Non-pigmented ciliary epithelial cell (primary cell): ENCODE measurements at places on chromosomes 2 and 18.

DNA sequence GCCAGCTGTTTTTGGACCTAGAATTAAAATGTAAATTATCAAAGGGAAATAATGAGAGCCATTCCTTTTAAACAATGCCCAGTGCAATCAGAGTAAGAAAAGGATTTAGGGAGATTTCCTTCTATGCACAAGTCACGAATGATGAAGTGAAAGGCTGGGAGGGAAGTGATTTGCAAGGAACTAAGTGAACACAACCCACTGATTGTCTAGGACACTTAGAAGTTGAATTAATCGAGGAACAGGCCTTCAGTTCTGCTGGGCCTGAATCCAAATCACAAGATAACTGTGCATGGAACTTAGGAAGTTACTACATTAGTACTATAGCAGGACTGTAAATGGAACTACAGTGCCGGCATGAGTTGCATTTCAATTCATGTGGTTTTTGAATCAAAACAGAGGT lies 17.7 kb downstream of the MAP2 start:
- DNase-seq, result no peak

DNA sequence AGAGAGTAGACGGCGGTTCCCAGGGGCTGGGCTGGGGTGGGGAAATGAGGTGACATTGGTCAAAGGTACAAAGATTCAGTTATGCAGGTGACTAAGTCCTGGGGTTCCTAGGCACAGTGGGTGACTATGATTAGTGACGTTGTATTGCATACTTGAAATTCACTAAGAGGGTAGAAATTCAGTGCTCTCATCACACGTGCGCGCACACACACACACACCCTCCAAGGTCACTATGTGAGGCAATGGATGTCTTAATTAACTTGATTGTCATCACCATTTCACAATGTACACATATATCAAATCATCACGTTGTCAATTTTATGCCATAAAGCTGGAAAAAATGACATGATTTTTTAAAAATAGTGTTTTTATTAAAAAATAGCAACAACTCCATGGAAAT lies 92.9 kb upstream of the ALKAL2 start:
- DNase-seq, result no peak

DNA sequence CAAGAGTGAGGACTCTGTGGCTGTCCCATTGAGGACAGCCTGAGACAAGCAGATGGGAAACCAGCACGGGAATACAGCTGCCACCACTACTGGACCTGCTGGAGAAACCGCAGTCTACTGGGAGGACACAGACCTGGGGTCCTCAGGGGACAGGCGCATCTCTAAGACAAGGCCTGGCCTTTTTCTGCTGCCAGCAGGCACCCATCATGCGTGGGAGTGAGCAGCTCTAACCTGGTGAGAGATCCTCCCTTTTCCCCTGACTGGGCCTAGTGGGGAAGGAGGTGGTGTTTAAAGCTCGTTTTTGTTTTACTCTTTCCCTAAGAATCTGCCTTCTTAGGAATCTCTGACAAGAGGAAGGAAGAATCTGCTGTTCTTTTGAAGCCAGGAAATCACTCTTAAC lies 36.6 kb downstream of the CYRIA start:
- DNase-seq, result no peak

DNA sequence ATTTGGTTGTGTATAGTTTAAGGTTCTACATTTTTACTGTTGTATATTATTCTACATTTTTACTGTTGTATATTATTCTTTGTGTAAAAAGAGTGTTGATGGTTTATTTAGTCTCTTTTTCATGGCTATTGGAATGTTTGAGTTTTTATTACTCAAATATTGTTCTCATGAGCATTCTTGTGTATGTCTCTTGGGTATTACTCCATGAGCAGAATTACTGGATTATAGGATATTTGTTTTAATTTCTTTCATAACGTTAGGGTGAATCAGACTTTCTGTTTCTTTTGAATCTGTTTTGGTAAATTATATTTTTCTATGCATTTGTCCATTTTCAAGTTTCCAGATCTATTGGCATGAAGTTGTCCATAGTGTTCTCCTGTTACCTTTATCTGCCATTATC lies 111.6 kb downstream of the DYNAP start:
- no peak for DNase-seq

- DNase-seq, result no peak
These were observed 15.7 kb upstream of the CDH7 start for GRCh38 chr18:65735155-65735554.

- DNase-seq, result peak; percentile 23
These were observed 16.4 kb downstream of the DYNAP start for GRCh38 chr18:54607213-54608027.

DNA sequence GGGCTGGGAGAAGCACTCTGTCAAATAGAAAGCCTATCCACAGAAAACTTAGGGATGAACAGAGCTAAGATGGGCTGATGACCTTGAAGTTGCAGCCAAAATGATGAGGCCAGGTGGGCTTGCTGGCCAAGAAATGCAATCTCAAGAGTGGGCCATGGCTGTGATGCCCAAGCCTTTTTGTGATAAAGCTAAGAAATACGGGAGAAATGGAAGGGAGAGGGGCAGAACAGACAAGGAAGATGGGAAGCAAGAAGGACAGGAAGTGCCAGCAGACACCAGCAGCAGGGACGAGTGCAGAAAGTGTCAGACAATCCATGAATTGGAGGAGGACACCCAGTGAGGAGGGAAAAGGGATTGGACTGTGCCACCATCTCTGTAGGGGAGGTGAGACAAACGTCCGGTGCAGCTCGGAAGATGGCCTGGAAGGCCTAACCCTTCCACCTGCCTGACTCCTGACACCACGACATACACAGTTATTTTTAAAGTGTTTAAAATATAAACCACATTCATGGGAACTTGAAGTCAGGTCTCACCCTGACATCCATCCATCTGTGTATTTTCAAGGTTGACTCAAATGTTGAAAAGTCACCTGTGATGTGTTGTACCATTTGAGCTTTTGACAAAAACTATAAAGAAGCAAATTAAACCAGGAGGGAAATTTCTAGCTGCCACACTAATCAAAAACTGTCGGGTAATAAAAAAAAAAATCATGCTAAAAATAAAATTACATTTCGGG lies 105.5 kb downstream of the BCL2 start:
- DNase-seq, result no peak

GRCh38 chr2:178514664-178515063 lies 34.4 kb downstream of the PLEKHA3 start:
- peak; percentile 28 for DNase-seq
